Stimulated activated CD4-positive, alpha-beta T cell treated with anti-CD3 and anti-CD28 coated beads, Interleukin-1b, Interleukin-23, amount 100 ng/mL, for 48 hours (primary cell): ENCODE measurements at places on chromosomes 13 and 19.
A peak's percentile ranks its signal among the peaks of the same experiment; 100 is the strongest.

DNA sequence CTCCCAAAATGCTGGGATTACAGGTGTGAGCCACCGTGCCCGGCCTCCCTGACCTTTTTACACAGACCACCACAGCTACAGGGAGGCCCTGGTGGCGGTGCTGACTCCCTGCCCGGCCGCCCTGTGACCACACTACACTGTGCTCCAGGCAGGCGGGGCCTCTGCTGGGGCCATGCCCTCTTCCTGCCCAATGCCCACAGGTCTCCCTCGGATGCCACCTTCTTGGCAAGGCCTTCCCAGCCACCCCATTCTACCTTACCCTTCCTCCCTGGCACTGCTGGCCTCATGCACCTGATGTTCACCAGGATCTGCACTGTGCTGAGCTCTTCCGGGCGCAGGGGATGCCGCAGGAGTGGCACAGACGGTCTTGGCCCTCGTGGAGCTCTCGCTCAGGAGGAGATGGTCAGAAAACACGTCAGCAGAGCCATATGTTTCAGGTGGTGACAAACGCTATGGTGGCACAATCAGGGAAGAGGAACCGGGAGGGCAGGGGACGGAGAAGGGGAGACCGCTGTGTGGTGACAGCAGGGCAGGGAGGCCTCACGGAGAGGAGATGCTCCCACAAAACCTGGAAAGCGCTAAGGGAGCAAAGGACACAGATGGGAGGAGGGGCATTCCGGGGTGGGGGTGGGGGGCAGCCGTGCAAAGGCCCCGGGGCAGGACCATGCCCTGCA lies 4.1 kb downstream of the PIP5K1C start:
- no peak for DNase-seq

DNA sequence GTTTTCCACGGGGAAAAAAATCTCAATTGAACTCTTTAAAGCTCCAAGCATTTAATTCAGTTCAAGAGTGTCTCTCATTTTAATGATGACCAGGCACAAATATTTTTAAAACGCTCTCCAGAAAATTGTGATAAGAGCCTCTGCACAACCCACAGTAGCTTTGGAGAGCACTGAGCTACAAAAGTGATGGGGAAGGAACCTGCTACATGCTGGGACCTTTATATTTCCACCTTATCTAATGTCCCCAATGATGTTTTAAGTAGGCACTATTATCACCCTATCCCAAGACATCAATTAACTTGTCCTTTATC lies 14.1 kb upstream of the CEACAM6 start:
- DNase-seq, result no peak

DNA sequence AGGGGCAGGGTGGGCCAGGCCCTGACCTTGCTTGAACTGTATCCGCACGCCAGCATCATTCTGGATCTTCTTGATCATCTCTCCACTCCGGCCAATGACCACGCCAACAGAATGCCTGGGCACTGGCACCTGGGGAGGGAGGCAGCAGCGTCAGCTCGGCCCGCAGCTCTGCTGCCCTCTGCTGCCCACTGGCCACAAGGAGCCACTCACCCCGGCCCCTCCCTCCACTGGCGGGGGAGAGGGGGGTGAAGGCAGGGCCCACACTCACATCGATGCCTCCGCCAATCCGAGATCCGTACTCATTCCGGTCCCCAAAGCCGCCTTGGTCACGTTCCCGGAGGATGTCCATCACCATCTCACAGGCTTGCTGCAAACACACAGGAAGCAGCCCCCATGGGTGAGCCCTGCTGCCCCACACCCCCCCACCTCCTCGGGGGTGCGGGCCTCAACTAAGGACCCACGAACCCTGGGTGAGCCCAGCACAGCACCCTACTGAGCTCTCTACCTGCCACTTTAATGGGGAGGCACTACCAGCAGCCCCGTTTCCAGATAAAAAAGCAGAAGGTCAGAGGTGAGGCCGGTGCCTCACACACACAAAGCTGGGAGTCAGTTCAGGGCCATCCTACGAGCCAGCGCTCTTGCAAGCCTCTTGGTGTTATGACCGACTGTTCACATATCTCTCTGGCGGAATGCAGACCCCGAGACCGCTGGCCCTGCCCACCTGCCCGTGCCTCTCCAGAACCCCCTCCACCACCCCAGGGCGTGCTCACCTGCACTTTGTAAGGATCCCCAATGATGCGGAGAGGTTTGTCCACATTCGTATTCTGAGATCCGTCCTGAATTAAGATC lies 6.7 kb downstream of the KHSRP start:
- DNase-seq, result no peak

DNA sequence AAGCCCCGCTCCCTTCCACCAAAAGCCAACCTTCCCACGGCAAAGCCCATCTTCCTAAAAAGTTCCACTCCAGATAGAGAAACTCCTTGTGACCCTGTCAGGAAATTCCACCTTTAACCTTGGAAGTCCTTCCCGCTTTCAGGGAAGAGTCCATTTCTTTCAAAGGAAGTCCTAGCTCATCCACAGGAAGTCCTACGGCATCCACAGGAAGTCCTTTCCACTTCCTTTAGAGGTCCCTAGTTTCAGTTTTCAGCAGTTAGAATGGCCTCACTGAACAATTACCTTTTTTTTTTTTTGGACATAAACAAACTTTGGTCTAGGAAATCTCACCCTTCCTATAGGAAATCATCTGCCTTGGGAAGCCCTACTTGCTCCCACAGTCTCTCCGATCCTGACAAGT lies 31.7 kb downstream of the TRPM4 start:
- DNase-seq, result no peak

- DNase-seq, result no peak
These were observed 38.5 kb downstream of the NAXD start for GRCh38 chr13:110653851-110654250.

GRCh38 chr13:29563941-29564340 lies 31.5 kb downstream of the SLC7A1 start:
- DNase-seq, result no peak

GRCh38 chr19:45589768-45590167 lies 5.2 kb upstream of the OPA3 start:
- no peak for DNase-seq

GRCh38 chr19:1264801-1265614 lies 4.1 kb upstream of the CIRBP start:
- DNase-seq, result no peak

- no peak for DNase-seq
These were observed 63.3 kb downstream of the ZIC5 start for GRCh38 chr13:99908140-99908803.

DNA sequence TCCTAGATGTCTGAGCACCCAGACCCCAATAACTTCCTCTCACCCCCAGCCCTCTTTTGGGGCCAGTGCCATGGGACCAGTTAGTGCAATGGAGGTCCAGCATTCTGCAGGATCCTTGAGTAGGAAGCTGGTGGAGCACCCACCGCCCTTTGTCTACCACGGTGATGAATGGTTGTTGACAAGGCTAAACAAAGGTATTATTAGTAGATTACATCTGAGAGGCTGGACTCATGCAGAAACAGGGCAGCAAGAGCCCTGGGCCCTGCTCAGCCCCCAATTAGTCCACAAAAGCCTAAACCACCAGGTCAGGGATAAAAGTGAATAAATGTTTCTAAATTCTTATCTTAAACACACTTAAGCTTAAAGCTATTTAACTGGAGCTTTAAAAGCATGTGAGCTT lies 196.5 kb upstream of the TSHZ3 start:
- no peak for DNase-seq

GRCh38 chr13:59178344-59178743 lies 985.4 kb downstream of the DIAPH3 start:
- DNase-seq, result no peak

- DNase-seq, result no peak
These were observed 3.4 kb downstream of the PNKP start for GRCh38 chr19:49863935-49864320.

- no peak for DNase-seq
These were observed 2.2 kb upstream of the GZMM start for GRCh38 chr19:541699-542098.

DNA sequence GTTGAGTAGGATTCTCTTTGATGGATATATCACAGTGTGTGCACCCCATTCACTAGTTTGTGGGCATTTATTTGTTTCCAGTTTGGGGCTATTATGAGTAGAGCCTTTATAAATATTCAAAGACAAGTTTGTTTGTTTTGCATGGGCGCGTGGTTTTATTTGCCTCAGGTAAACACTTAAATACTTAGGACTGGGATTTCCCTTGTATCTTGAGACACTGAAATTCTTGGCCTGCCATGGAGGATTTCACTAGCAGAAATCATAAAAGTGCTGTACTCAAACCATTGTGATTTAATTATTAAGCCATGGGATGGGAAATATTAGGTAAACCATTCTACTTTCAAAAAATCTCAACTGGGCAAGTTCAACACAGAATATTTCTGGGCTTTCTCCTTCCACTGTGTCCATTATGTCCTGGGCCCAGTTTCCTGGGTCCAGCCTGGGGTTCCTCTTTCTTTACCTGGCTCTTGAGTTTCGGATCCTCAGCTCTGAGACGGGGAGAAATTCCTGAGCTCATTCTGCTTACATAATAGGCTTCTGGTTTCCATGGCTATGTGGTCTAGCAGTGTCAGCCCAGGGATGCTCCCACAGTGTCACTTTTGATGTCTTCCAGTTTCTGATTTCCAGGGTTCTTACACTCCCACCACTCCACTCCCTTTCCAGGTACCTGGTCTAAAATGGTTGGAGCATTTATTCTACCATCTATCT lies 14.4 kb downstream of the MYO16 start:
- DNase-seq, result no peak

- no peak for DNase-seq
These were observed 14.6 kb upstream of the KCNN1 start for GRCh38 chr19:17951990-17952976.

DNA sequence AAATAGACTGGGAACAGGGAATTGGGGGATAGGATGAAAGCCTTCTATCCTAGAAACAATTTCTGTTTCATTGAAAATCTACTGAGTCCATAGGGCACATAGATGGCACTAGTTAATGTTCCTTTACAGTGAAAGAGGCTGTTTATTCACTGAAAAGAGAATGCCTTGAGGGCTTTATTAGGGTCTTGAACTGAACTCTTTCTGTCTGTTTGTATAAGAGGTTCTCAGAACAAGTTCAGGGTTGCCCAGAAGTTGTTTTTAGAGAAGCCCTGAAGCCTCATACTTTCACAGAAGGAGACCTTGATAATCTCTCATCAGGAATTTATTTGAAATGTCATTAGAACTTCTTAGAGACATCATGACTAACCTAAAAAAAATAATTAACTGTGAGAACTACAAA lies 43.9 kb downstream of the ENOX1 start:
- no peak for DNase-seq

DNA sequence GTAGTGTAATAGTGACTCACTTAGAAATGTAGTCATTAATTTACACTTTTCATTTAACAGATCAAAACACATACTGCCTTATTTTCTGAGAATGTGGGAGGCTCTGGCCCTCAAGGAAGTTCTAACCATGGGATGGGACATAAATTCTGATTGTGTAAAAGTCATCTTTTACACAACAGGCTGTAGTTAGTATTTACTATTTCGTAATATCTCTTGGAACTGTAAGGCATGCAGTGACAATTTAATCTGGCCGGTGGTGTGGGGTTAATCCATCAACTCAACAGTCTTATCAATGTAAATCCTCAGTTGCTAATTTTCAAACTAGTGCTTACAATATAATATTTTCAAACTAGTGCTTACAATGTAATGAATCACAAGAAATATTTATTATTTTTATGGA lies 1599.2 kb downstream of the EFNB2 start:
- DNase-seq, result no peak

DNA sequence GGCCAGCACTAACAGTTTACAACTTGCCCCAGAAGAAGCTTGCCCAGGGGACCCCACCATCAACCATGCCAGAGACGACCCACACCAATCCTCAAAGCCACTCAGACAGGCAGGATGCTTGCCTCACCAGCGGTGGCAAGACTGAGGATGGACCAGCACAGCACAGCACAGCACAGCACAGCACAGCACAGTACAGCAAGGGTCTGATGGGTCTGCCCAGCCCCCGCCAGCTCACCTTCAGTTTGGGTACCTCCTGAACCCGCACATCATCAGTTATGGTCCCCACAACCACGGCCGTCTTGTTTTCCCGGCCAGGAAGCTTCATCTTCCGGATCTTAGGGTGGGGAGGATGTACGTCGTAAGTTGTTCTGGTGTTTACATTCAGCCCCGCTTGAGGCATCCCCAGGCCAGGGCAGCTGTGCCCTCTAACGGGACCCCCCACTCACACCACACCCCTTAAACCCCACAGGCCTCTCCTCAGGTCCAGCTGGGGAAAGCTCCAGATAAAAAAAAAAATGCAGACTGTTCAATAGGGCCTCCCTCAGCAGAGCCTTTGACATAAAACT lies 1.7 kb upstream of the FAM83E start:
- DNase-seq, result no peak

- no peak for DNase-seq
These were observed 238.2 kb downstream of the LIG4 start for GRCh38 chr13:107977071-107977574.

DNA sequence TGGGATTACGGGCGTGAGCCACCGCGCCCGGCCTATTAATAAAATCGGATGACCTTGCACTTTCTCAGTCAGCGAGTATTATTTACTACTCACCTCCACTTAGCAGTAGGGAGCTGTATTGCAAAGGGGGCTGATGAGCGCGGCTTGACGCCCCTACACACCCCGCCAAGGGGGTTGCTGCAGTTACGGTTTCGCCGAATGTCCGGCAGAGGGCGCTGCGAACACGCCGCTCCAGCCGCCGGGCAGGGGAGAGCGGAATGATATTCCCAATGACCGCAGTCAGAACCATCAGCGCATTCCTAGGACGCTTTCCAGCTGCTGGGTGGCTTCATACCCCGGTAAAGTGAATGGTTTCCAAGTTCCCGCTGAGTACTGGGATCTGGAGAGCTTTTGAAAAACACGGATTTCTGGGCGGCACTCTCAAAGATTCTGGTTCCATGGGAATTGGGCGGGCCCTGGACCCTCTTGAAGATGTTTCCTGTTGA lies 30.0 kb upstream of the TPT1 start:
- DNase-seq, result peak; percentile 30

- no peak for DNase-seq
These were observed 12.2 kb upstream of the C19orf33 start for GRCh38 chr19:38291855-38292254.

- no peak for DNase-seq
These were observed 1463.5 kb upstream of the MIR17HG start for GRCh38 chr13:89883893-89884448.

DNA sequence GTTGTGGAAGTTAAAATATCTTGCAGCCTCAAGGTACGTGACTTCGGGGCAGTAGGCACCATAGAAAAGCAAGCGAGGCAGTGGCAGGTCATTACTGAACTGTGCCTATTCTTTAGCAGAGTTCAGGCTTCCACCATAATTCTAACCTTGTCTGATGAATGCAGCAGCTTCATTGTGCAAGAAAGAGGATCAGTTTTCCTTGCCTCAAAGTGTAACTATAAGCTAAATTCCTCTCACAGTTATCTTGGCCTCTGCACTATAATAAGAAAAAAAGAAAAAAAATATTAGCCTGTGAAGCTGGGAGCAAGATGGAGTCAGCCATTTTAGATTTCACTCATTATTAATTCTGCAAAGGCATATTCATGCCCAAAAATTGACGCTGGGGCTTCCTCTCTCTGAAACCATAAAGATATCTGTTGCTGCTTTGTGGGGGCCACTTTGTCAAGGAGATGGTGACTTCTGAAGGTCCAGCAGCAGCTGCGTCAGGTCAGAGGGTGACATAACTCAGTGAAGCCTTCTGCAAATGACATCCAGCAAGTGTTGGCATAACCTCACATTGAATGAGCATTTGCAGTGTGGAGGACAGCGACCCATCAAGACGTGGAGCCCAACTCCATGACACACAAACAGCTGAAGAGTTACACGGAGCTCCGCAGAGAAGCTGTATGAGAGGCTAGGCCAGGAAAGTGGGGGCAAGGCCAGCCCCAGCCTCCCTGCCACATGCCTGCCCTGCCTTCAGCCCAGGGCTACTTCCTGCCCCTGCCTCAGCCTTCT lies 23.1 kb upstream of the SACS start:
- no peak for DNase-seq
